Suprapubic skin (tissue), 4 donors: ENCODE measurements at places on chromosomes 4 and X. TPM values are rescaled to one million over a fixed set of nuclear protein-coding genes. Genes with fewer than 3 reads are reported as not detected.

The MAOB gene
- total RNA-seq: 2.0 TPM

The AKAP14 gene
- total RNA-seq: not detected

GRCh38 chr4:124423160-124423559 lies 289.4 kb downstream of the ANKRD50 start:
- H3K36me3 ChIP-seq: no peaks in the 10 kb centered on the region
- H3K4me3 ChIP-seq: no peak overlapping the region
- H3K27ac ChIP-seq: no peak overlapping the region
- DNase-seq: no peak
- H3K27me3 ChIP-seq: no peaks in the 10 kb centered on the region
- H3K4me1 ChIP-seq: no peaks in the 10 kb centered on the region

- H3K27me3 ChIP-seq: no peaks in the 10 kb centered on the region
- H3K36me3 ChIP-seq: no peaks in the 10 kb centered on the region
- H3K4me3 ChIP-seq: peak overlapping the region; percentile 83
- H3K27ac ChIP-seq: peak overlapping the region; percentile 81
- peaks cover 15% of the 10 kb centered on the region for H3K4me1 ChIP-seq
Measured at GRCh38 chr4:127881563-127881864, 821 bp downstream of the PLK4 start.

- H3K27ac ChIP-seq: no peak overlapping the region
- H3K36me3 ChIP-seq: no peaks in the 10 kb centered on the region
- H3K4me3 ChIP-seq: no peak overlapping the region
Measured at GRCh38 chr4:69156913-69157312, 57.6 kb downstream of the UGT2B11 start.

- no peak overlapping the region for H3K4me3 ChIP-seq
- H3K27ac ChIP-seq: no peak overlapping the region
- no peaks in the 10 kb centered on the region for H3K27me3 ChIP-seq
- no peak for DNase-seq
Measured at GRCh38 chr4:138562544-138562991, 320.4 kb upstream of the SLC7A11 start.

DNA sequence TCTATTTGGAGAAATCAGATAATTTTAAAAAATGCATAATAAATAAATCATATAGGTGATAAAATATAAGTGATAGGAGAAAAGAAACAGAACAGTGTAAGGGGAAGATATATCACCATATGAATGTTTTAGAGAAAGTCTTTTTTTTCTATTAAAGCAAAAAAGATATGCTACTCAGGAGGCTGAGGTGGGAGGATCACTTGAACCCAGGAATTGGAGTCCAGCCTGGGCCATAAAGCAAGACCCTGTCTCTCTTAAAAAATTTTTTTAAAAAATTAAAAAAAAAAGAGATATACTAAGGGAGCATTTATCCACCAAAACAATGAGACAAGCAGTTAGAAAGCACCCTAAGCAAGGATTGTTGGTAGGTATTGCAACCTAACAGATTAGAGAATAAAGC lies 6.1 kb downstream of the TMEM156 start:
- H3K27ac ChIP-seq: no peak overlapping the region
- H3K4me3 ChIP-seq: no peak overlapping the region
- no peaks in the 10 kb centered on the region for H3K36me3 ChIP-seq
- H3K27me3 ChIP-seq: no peaks in the 10 kb centered on the region
- DNase-seq: no peak
- H3K4me1 ChIP-seq: no peaks in the 10 kb centered on the region

DNA sequence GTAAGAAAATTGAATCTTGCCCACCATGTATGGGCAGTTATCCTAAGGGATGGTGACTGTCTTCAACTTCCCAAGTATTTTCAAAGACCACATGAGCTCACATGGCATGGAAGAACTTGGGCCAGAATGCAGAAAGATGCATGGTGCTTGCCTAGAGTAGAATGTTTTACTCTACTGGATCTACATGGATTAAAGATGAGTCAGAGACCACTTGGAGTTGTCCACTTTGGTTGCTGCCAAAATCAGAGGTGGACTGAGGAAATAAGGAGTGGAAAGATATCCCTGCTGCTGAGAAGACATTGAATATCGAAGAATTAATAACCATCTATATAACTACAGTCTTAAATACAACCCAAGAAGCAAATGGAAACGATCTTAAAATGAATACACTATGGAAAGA lies 498.1 kb downstream of the NLGN4X start:
- H3K27me3 ChIP-seq: no peaks in the 10 kb centered on the region
- DNase-seq: no peak
- no peak overlapping the region for H3K4me3 ChIP-seq
- H3K27ac ChIP-seq: no peak overlapping the region
